ELR (cell line): ENCODE measurements at places on chromosomes 3 and 15.
A peak's percentile ranks its signal among the peaks of the same experiment; 100 is the strongest.

DNA sequence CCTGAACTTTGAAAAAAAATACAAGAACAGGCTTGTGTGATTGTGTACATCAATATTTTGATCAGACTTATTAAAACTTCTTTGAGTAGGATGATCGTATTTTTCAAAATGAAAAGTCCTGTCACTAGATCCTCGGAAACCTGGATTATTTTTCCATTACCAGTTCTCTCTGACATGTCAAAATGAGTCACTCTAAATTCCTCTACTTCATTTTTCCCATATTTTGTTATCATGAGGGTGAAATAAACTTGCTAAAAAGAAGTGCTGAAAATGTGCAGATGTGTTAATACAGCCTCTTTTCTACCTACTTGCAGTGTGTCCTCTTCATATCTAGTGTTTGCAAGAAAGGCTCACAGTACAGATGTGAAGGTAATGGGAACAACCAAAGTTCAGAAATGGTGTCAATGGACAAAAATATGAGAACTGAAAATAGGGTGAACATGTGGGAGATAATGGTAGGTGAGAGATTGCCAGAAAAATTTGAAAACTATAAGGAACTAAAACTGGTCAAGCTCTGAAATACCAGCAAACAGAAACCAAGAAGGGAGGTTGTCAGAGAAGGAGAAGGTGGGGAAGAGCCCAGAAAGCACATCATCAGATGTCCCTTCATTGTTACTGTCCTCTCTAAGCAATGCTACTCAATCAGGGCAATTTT lies 108.2 kb downstream of the EOMES start:
- peak; percentile 34 for DNase-seq

DNA sequence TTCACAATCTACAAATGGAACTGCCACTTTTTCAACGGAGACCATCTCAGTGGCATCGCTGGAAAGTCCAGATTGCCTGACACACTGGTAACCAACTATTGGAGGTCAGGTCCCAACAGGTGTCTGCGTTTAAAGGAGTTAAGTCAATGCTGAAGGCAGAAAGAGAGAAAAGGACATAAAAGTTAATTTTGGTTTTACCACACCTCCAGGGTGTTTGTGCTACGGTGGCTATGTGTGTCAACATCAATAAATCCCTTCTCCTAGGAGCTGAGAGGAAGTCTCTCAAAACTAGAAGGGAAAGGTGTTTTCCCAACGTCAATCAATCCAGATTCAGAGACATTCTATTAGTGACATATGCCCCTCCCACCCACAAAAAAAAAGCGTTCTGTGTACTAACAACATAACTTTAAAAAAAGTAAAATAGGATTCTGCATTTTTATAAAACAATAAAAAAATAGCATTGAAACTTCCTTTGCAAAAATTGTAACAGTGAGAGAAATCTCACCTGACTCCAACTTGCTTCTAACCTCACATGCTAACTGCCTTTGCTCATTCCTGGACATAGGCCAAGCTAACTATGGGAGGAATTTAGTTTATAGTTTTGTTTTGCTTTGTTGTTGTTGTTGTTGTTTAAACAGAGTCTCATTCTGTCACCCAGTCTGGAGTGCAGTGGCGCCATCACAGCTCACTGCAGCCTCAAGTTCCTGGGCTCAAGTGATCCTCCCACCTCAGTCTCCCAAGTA lies 58.7 kb downstream of the GATM start:
- no peak for DNase-seq

GRCh38 chr3:147513785-147514184 lies 104.6 kb downstream of the ZIC1 start:
- DNase-seq = no peak

DNA sequence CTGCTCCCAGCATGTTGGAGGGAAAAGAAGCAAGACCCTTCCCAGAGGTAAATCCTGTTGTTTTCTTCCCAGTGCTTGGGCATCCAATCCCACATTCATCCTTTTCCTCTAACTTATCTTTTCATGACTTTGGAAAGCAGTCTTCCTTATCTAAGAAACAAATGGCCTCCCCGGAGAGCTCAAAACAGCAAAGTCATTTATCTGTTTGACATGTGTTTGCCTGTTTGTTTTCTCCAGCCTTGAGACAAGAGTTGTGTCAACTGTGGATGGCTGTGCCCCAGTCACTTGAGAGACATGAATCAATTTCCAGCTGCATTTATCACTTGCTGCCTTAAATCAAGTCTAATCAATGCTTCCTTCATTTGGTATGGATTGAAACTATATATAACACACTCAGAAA lies 103.9 kb downstream of the SHQ1 start:
- no peak for DNase-seq

DNA sequence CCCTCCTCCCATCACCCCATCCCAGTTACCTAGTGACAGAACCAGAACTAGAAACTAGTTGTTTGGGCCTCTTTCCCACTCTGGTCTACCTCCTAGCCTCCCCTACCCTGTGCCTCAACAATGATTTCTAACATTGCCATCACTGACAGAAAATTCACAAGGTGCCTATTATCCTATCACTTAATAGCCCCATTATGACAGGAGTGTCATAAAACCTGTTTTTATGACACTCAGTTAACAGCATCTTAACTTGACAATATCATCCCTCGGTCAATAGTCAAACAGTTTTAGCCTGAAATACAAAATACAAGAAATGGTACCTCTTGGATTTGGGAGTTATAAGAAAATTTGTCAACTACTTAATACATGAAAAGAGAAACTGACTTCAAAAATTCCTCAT lies 46.5 kb downstream of the ULK4 start:
- DNase-seq = no peak

GRCh38 chr3:101722394-101723173 lies 1.8 kb upstream of the CEP97 start:
- no peak for DNase-seq

- no peak for DNase-seq
Observed at GRCh38 chr15:68658151-68658550, 79.4 kb downstream of the CORO2B start.

- peak; percentile 94 for DNase-seq
Observed at GRCh38 chr3:72903004-72903403, 15.2 kb downstream of the GXYLT2 start.

DNA sequence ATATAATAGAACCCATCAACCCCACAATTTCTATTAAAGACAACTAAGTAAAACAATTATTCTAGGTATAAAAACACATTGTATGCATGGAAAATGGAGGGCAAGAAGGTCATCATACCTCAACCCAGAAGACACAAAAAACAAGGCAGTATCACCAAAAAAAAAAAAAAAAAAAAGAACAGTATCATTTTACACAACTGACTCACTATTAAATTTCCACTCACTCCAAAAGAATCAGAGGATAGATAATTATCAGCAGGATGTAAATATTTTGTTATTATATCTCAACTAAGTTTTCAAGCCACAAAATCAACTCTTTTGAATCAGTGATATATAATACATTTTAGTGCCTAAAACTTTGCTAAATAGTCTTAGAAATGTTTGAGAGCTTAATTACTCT lies 55.0 kb downstream of the CLASP2 start:
- peak; percentile 50 for DNase-seq

DNA sequence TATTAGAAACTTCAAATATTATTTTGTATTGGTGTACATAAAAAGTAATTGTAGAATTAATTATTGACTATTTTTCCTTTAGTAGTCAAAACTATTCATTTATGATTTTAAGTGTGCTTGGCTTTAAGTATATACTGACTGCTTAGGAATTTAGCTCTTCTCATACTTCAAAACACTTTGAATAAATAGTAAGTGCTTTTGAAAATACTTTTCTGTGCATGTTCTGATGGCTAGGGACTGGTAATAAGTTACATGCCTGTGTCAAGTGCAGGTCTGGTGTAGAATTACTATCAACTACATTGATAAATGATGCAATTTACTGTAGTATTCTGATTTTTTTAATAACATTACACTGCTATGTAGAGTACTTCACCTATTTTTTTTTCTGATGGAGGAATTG lies 397.6 kb upstream of the SGO1 start:
- DNase-seq = no peak

DNA sequence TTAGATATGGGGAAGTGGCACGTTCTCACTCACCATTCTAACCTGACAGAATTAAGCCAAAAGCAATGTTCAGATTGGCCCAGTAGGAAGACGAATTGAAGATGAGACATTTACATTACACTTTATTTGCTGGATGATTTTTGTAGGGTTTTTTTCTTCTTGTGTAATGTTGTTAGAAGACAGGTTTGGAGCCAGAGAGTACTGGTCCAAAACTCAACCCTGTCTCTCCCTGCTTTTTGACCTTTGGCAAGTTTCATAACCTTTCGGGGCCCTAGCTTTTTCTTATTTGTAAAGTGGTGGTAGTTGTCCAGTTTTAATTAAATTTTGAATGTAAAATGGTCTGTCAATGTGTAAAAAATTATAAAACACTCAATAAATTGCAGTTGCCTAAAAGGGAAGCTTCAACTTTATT lies 29.5 kb downstream of the PDE8A start:
- DNase-seq = no peak

DNA sequence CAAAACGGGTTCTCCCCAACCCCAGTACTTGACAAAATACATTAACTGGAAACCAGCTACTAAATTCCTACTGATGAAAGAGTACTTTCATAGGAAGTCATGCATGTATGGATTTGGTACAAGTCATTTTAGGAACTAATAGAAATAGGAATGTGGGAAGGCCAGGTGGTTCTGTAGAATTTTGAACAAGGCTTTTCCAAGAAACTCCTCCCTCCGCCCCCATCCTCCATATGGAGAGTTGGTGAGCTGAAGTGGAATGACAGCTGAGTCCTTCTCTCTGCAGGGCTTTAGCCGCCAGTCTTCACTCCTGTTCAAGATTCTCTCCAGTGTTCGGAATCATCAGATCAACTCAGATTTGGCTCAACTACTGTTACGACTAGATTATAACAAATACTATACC lies 33.2 kb downstream of the TUBGCP4 start:
- no peak for DNase-seq

GRCh38 chr15:100247228-100248225 lies 94.2 kb downstream of the ADAMTS17 start:
- DNase-seq = no peak

DNA sequence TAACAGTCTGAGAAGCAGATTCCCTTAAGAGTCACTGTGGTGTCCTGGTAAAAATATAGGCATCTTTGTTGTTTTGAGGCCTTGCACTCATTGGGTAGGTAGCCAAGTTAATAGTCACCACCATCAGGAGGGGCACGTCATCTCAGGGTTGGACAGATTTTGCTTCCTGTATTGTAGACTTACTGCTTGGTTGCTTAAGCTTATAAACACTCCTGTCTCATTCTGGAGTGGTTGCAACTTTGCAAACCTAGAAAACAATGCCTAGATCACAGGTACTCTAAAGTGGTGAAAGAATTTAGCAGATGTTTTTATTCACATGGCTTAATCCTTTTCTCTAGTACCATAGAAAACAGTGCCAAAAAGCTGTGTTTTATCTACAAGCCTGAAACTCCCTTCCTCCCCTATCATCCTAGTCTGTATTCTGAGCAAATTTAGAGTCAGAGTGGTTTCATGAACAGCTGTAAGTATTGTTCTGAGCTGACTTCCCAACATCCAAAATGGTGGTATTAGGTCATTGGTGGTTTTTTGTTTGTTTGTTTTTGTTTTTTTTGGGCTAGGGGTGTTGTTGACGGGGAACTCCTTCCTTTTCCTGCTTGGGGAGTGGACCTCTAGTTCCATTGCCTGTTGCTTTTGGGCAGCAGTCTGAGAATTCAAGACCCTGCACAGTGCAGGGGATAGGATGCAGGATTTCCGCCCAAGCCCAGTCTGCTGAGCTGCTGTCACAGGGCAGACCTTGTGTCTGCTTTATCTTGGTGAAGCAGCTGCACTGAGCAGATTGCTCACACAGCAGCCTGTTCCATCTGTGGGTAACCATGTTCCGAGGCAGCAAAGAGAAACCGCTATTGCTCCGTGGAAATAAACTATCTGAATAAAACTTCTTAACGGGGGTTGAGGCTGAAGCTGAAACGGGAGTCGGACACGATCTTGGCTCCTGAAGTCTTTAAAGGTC lies 202.0 kb downstream of the AKAP13 start:
- no peak for DNase-seq

- no peak for DNase-seq
Observed at GRCh38 chr3:23377928-23378672, 175.0 kb downstream of the UBE2E2 start.

GRCh38 chr3:170117134-170117533 lies 64.4 kb downstream of the PHC3 start:
- DNase-seq = peak; percentile 39

GRCh38 chr15:27831384-27832236 lies 267.5 kb downstream of the OCA2 start:
- DNase-seq = no peak

GRCh38 chr3:142213298-142213697 lies 12.1 kb downstream of the GK5 start:
- no peak for DNase-seq

- no peak for DNase-seq
Observed at GRCh38 chr15:38587214-38587613, 22.6 kb upstream of the RASGRP1 start.

DNA sequence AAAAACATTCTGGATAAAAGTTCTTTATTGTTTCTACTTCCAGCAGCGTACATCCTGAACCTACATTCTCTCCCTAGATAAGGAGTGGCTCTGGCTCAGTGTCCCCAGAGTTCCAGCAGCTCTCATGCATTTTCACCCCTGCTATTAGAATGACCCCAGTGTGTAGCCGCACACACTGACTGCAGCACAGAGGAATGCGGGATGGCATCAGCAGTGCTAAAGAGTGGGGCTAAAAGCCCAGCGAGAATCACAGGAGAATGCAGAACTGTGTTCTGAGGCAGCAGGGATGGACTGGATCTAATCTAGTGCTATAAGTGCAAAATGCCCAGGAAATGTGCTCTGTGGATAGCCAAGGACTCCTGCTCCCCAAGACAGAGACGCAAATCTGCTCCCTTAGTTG lies 66.4 kb upstream of the TJP1 start:
- DNase-seq = peak; percentile 70
